ENCODE measurements at places on chromosomes 2 and 18.

- no peak for DNase-seq
Observed at GRCh38 chr2:64906853-64907536, 82.2 kb upstream of the SLC1A4 start.

DNA sequence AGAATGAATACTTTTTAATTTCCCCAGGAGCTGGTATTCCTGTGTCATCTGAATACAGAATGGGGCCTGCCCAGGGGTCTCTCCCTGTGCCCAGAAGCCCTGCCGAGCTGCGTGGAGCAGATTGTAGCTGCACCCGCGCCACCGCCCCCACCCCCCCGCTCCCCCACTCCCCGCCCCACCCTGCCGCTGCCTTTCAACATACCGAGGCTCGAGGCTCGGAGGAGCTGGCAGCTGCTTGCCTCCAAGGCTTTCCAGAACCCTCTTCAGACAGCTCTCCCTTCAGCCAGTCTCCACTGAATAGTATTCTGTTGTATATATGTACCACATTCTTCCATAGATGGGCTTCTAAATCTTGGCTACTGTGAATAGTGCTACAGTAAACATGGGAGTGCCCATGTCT lies 150.7 kb downstream of the TSN start:
- no peak for DNase-seq

GRCh38 chr18:57784034-57784800 lies 18.9 kb downstream of the ATP8B1 start:
- no peak for DNase-seq

GRCh38 chr2:224561234-224562005 lies 23.7 kb downstream of the CUL3 start:
- no peak for DNase-seq

- no peak for DNase-seq
Observed at GRCh38 chr2:72511906-72512305, 313.9 kb downstream of the EXOC6B start.

- DNase-seq, result no peak
Observed at GRCh38 chr18:59940068-59940467, 40.3 kb downstream of the PMAIP1 start.
